T-helper 1 cell (primary cell): ENCODE measurements at places on chromosomes 3 and 15.
A peak's percentile ranks its signal among the peaks of the same experiment; 100 is the strongest.

DNA sequence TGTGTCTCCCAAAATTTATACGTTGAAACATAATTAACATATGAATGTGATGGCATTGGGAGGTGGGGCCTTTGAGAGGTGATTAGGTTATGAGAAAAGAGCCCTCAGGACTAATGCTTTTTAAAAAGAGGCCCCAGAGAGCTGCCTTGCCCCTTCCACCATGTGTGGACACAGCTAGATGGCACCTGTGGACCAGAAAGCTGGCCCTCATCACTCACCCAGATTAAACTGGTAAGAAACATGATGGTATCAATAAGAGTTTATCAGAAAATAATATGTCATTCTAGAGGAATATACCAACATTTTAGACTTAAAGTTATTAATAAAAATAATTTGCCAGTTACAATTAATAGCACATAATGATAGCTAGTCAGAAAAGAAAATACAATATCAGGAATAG lies 25.2 kb upstream of the FAN1 start:
- no peak for DNase-seq

GRCh38 chr3:192577811-192578210 lies 149.5 kb downstream of the FGF12 start:
- DNase-seq: no peak

DNA sequence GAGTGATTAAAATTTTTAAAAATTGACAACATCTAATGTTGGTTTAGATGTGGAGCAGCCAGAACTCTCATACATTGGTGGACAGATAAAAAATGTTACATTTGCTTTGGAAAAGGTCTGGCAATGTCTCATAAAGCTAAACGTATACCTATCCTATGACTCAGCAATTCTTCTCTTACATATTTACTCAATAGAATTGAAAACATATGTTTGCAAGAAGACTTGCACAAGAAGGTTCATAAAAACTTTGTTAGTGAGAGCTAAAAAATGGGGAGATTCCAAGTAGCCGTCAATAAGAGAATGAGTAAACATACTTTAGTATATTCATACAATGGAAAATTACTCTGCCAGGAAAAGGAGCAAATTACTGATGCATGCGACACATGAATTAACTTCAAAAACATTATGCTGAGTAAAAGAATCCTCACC lies 30.0 kb downstream of the MASP1 start:
- DNase-seq: no peak

- no peak for DNase-seq
Measured at GRCh38 chr3:12727481-12727880, 31.6 kb downstream of the TMEM40 start.

DNA sequence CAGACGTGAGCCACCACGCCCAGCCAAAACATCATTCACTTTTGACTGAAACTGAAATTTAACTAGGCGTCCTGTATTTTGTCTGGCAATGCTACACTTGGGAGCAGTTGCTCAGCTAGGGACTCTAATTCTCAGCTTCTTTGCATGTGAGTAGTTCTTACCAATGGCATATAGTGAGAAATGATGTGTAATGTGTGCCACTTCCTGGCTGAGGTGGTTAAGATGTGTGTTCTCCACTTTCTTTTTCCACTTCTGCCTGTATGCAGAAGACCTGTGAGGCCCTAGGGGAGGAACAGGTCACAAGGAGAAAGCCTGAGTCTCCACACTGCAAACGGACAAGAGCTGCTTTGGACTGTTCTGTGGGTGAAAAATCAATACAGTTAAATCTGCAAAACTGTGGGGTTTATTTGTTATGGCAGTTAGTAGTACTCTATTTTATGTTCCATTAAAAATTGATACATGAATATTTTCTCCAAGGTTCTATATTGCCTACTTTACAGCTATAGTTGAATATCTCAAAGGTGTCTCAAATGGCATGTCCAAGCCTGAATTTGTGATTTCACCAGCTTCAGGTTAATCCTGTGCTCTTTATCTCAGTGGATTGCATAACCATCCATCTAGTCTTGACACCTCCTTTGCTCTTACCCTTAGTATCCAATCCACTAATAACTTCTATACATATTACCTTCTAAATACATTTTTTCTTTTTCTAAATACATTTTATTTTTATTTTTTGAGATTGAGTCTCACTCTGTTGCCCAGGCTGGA lies 59.3 kb downstream of the NR1D2 start:
- DNase-seq: no peak

DNA sequence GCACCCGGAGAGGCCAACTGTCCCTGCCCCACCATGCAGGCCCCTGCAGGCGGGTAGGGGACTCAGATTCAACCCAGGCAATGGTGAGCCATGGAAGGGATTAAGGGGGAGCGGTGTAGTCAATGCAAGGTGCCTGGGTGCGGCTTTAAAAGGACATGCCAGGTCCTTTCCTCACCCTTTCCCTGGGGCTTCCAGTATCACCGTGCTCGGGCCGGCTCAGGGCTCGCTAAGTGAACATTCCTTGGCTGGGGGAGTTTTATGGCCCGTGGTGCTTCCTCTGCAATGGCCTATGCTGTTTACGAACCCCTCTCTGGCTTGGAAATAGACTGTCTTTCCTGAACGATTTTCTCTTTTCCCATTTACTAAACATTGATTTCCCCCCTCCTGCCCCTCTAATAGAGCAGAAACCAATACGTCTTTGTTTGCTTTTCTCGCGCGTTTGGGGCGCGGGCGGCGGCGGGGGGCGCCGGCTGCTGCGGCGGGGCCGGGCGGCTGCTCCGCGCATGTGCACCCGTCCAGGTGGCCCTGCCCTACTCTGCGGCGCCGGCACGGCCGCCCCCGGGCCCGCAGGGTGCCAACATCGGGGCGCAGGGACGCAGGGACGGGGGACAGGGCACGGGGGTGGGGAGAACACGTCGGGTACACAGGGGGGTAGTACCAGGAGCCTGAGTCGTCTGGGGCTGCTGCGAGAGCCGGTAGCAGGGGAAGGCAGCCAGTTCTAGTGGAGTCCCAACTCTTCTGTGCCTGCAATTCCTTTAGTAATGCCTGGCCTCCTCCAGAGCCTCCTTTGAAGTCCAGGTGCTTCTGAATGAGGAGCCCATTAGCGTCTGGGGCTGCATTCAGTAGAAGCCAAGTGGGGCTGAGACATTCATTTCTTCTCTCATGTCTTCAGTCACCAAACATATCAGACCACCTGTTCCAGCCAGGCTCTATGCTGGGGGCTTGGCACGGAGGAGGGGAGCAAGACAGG lies 26.9 kb upstream of the CACNA2D2 start:
- DNase-seq: no peak

- DNase-seq: no peak
Measured at GRCh38 chr15:91884606-91885005, 31.1 kb downstream of the SLCO3A1 start.

DNA sequence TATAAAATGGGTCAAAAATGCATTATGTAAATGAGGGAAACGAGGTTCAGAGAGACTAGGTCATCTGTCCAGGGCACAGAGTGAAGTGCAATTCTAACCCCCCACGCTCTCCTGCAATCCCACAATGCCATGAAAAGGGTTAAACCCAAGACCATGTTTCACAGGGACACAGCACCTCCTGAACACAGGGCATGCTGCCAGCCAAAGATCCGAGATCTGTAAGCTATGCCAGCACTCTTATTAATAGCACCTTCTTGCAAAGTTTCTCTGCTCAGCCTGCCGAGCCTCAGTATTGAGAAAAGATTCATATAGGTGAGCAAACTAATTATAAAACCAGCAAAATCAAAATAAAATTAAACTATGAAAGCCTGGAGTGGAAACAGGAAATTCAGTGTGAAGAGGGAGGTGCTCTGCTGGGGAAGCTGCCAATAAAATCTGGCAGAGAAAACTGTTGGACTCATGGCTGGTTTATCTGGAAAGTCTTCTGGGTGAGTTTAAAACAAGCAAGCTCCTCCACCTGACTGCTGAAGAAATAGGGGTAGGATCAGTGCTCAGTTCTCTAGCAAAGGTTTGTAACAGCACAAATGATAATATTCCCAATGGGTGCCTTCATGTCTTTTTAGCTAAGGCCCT lies 50.3 kb downstream of the LRIG1 start:
- DNase-seq: no peak

DNA sequence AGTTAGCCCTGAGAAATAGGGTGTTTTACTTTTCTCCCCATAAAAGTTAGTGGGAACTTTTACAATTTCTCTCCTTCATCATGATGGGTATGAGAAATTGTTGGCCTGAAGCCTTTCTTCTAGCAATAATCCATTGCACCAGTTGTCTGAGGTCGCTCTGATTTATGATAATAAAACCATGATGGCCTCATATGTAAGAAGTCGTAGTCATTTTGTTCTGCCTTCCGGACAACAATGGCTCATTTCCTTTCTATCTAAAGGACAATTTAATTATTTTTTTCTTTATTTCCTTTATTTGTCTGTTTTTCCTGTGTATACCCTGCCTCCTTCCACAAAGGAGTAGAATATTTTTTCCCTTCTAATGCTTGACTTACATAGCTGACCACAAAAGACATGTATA lies 31.6 kb upstream of the GNB4 start:
- no peak for DNase-seq

GRCh38 chr3:38167591-38167990 lies 2.3 kb downstream of the OXSR1 start:
- no peak for DNase-seq

GRCh38 chr3:115341208-115341607 lies 194.1 kb upstream of the ZBTB20 start:
- DNase-seq: no peak

DNA sequence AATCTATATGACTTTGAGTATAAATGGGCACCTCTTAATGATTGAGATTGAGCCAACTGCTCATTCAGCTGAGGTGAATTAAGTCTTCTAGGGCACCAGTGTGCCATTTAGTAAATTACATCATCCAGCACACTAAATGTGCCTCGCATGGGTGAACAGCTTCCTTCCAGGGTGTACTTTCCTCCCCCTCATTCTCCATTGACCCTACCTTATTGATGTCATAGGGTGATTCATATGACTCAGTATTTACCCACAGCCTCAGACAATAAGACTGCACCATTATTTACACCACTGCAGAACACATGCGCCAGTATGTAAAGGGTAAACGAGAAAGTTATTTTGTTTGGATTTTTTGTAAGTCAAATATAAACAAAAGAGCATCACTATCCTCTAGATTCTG lies 185.2 kb upstream of the ARL6 start:
- no peak for DNase-seq

GRCh38 chr3:143596957-143597642 lies 251.2 kb downstream of the SLC9A9 start:
- DNase-seq: no peak

DNA sequence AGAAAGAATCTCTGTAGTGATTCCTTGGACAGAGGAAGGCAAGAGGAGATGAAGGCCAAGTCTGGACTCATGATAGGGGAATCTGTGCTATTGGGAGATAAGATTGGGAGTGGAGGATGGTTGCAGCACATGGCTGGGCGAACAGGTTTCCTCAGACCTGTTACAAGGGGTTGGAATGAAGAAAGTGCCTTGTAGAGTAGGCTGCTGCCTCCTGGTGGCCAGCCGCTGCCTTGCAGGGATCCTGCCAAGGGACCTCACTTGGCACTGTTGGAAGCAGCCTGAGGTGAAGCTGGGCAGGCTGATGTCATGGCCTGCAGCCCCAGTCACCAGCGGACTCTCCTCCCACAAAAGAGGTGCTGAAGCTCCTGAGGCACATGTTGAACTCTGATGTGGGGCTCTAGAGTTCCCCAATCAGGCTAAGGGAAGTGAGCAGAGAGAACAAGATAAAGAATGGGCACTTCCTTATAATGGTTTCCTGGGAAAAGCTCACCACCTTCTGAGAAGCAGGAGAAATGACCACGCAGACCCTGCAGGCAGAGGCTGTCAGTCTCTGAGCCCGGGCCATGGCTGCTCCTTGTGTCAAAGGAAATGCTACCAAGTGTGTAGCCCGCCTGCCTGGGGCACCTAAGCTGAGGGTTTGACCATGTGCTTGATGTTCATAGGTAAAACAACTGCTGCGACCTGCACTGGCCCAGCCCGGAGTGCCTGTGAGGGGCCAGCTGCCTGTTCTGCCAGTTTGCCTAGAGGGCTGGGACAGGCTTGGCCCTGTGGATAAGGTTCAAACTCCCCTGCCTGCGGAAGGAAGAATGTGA lies 1.6 kb upstream of the TEX264 start:
- peak; percentile 75 for DNase-seq

DNA sequence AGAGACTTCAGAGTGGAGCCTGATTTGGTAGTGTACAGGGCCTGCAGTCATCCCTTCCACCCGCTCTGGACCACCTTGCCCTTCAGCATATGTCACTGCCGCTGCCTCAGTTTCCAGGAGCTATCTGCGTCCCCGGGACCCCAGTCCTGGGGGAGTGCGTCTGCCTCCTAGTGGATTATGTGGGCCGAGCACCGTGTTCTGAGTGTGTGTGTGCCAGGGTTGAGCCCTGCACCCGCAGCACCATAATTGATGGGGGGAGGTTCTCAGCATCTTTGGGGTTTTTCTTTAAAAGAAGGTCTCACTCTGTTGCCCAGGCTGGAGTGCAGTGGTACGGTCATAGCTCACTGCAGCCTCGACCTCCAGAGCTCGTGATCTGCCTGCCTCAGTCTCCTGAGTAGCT lies 33.6 kb downstream of the CD276 start:
- DNase-seq: no peak
